ENCODE measurements at places on chromosomes 1 and 21.

DNA sequence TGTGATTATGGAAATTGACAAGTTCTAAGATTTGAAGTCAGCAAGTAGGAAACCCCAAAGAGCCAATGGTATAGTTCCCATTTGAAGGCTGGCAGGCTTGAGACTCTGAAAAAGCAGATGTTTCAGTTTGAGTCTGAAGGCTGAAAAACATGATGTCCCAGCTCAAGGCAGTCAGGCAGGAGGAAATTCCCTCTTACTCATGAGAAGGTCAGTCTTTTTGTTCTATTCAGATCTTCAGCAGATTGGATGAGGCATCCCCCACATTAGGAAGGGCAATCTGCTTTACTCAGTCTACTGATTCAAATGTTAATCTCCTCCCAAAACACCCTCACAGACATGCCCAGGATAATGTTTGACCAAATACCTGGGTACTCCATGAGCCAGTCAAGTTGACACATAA, 372.5 kb upstream of the ST6GALNAC5 start:
- no peak for DNase-seq

DNA sequence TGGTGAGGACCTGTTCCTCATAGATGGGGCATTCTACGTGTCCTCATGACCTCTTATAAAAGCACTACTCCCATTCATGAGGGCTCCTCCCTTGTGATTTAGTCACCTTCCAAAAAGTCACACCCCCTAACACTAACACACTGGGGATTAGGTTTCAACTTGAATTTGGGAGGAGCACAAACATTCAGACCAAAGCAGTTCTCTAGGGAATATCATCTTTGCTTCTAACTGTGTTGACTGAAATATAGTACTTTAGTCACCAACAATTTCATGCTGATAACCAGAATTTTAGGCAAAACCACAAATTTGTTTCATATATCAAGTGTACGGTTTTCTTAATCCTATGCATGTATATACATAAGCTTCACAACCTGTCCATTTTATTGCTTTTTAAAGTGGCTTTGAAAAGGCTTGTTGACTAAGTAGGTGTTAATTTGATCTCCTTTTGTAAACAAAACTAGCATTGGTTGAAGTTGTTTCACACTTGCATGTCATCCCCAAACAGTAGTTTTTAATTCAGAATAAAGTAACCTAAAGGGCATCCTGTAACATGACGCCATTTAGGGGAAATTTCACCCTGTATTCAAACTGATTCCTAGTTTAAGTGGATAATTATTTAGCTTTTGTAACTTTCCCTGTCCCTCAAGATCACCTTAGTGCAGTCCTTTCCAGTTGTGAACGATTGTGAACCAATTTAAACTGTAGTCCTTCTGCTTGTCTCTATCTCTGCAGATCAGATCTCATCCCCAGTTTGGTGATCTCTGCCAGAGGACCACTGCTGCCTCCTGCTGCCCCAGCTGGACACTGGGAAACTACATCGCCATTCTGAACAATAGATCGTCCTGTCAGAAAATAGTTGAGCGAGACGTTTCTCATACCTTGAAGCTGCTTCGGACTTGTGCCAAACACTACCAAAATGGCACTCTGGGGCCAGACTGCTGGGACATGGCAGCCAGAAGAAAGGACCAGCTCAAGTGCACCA, 141.1 kb downstream of the TLR5 start:
- no peak for DNase-seq

DNA sequence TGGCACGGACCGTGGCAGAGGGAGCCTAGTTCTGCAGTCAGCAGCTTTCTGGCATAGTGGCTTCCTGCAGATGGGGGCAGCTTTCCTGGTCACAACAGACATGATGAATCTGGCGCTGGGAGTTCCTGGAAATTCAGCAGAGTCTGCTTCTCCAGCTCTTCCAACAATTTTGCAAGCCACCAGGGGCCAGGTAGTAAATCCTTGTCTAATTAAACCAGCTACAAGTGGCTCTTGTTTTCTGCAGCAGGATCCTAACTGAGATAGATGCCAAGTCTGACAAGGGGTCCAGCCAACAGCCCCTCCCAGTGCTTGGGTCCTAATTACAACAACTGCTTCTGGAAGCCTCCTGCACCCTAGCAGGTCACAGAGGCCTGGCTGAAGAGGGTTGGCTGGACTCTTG, 35.8 kb downstream of the TRIM62 start:
- DNase-seq, result no peak

DNA sequence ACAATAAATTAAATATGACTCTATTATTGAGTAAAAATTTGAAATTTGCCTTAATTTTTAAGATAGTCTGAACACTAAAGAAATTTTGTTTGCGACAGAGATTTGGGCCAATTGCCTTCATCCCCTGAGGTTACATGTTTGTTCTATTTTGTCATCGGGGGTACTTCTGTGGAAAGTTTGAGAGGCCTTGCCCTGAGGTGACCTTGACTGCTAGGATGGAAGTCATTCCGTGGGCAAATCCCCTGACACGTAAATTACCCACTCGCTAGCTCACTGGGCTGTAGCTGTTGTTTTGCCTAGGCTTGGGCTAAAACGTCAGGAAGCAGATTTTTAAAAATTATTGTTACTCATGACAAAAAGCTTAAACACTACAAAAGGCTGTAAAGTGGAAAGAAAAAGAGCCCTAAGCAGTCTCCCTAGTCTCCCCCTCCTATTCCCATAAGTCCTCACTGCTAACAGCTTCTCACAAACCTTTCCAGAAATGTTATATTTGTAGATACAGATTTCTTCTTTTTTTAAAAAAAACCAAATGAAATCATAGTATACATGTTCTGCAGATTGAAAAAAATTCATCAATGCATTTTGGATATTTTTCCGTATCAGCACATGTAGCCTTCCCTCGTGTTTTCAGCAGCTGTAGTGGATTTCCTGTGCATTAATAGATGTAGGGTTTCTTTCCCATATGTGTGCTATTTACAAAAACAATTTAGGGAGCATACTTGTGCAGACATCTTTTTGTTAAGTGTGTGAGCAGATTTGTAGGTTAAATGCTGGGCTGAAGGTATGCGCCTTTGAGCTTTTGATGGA, 142.7 kb downstream of the MRPS6 start:
- DNase-seq, result no peak

GRCh38 chr1:31875636-31876236, 59.9 kb upstream of the SPOCD1 start:
- no peak for DNase-seq

DNA sequence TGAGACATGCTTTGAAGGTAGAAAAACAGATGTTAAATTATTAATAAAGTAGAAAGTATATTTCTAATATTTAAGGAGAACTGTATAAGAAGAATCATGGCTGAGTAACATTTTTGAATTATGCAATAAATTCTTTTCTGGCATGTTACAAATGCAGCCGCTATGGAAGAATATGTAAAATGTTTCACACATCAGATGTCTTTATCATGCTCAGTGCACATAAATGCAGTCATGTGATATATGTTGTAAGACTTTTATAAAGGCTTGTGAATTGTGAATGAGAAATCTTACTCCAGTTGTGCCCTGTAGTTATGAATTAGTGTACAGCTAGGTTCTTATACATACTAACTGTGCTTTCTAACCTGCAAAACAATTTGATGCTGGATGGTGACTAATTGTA, 53.5 kb downstream of the LRRC8B start:
- DNase-seq, result no peak

DNA sequence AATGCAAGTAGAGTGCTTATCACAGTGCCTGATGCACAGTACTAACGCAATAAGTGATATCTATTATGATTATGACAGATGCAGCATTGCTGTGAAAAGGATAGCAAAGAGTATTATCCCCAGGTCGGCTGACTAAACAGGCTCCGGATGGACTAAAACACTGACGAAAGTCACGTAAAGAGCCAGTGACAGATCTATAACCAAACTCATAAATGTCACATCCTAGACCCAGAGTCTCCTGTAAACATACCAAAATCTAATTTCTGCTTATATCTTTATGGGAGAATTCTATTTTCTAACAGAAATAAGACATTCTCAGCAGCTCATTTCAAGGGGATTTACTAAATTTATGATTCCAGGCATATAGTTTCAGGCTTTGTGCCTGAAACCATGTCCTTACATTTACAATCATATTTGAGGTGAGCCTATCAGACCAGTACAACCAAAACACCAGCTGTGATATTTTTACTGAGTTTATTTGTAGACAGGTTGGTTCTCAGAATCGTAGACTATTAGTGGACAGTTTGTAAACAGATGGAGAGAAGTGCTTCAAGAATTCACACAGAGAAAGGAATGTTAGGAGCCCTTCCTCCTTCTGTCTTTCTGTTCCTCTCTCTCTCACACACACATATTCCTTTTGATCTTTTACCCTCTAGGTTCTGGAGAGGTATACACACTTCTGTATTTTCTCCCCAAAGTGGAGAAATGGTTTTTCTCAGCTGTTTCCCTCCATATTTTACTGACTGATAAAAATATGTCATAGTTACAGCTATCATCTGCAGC, 52.4 kb upstream of the WDR26 start:
- DNase-seq, result no peak

Data from caudate nucleus (tissue), 63 donors.